ENCODE measurements at places on chromosomes 6 and 20.

GRCh38 chr6:47478233-47479139 lies 897 bp downstream of the CD2AP start:
- no peak for DNase-seq

GRCh38 chr20:48186915-48187314 lies 401.6 kb upstream of the SULF2 start:
- no peak for DNase-seq

DNA sequence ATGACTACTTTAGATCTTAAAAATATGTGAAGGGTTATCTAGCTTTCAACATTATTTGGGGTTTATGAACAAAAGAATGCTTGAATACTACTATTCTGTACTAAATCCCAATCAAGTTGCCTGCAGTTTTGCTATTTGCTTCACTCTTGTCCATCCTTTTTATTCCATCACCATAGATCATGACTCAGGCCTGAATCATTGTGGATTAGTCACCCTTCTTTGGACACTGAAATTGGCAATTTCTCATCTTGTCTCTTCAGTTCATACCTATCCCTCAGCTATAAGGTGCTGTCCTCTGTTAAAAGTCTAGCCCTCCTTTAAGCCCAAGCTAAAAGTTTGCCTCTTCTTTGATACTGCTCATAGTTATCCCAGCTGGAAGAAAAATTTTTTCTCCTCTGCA lies 199.1 kb downstream of the CENPW start:
- DNase-seq = no peak

DNA sequence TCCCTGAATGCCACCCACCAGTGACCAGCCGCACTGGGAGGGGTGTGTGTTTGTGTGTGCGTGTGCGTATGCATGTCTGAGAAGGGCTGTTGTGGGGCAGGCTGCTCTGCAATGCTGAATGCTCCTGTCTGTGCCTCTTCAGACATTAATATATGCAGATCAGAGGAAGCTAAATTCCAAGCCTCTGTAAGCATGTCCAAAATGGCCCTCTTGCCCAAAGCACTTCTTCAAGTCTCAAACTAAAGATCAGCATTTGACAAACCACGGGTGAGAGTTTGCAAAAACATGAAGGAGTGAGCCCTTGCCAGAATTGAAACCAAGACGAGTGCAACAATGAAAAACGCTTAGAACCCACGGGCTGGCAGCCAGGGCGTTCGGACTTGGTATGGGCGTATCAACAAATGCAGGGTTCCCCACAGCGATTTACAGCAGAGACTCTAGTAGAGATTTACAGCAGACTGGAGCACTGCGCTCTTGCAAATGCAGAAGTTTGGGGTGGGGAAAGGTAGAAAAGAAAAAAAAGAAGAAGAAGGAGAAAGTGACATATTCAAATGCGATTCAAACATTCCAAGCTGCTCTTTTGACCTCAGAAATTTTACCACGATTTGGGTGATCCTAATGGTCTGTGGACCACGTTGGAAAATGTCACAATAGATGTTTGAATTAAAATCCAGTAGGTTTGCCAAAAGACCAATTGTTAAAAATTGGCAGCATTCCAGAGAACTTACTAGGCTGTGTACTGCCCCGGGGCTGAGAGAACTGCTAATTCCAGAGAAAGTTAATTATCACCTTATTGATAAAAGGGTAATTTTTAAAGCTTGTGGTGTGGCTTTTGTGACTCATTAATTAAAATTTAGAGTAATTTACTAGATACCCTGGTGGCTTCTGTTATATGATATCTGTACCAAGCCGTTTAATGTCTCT lies 3.5 kb downstream of the SCML4 start:
- peak; percentile 17 for DNase-seq

GRCh38 chr6:39853604-39854003 lies 61.4 kb downstream of the DAAM2 start:
- no peak for DNase-seq

GRCh38 chr6:107699254-107699653 lies 124.9 kb downstream of the SCML4 start:
- no peak for DNase-seq

DNA sequence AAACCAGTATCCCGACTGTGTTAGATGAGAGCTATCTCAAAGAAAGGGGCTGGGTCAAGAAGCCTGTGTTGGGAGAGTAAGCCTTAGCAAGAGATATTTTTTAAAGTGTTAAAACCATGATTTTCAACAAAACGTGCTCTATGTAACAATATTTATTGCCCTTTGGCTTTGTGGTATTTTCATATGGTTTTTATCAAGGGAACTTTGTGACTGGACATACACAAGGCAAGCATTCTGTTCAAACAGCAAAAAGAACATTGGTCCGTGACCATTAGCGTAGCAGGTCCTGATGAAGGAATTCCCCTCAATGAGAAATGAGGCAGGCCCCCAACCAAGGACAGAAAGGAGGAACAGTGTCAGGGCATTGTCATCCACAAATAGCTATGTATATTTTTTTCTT lies 222.6 kb downstream of the MYLK4 start:
- no peak for DNase-seq

DNA sequence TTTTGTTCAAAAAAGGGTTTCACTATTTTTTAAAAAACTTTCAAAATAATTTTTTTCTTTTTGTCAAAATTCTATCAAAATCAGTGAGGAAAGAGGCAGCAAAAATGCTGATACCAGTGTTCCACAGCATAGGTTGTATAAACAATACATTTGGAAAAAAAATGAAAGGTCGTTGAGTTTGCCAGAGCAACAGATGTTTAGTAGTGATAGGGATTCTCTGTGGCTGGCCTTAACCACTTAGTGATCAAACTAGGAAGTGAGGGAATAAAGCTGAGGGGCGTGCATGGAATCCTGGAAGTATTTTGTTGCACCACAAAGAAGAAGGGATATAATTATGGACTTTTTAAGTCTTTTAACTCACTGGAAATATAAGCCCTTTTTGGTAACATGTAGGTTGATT lies 555.3 kb upstream of the CHD6 start:
- DNase-seq = no peak

DNA sequence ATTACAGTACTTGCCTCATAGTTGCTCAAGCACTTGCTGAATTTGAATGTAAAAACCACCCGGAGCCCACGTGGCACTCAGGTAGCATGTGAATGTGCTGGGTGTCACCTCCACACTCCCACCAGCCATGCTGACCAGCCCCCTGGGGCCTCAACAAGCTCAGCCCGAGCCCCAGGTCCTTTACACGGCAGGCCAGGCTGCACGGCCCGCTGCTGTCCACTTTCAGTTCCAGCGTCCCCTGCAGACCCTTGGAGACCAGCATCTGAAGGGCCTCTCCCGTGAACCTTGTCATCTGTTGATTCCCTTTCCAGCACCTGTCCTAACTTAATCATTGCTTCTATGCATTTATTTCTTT lies 33.3 kb upstream of the ZBP1 start:
- no peak for DNase-seq

GRCh38 chr20:63360850-63361518 lies at the start of gene CHRNA4:
TSS of gene CHRNA4 (minus strand) at chr20:63361349. CDS start at chr20:63361165, 184 bp downstream.
- no peak for DNase-seq

- no peak for DNase-seq
These were observed 161.4 kb upstream of the KCNG1 start for GRCh38 chr20:51184289-51184688.

- no peak for DNase-seq
These were observed 712.9 kb upstream of the MAP3K7 start for GRCh38 chr6:91299544-91300491.

GRCh38 chr6:105372849-105373182 lies 30.1 kb downstream of the PREP start:
- no peak for DNase-seq

DNA sequence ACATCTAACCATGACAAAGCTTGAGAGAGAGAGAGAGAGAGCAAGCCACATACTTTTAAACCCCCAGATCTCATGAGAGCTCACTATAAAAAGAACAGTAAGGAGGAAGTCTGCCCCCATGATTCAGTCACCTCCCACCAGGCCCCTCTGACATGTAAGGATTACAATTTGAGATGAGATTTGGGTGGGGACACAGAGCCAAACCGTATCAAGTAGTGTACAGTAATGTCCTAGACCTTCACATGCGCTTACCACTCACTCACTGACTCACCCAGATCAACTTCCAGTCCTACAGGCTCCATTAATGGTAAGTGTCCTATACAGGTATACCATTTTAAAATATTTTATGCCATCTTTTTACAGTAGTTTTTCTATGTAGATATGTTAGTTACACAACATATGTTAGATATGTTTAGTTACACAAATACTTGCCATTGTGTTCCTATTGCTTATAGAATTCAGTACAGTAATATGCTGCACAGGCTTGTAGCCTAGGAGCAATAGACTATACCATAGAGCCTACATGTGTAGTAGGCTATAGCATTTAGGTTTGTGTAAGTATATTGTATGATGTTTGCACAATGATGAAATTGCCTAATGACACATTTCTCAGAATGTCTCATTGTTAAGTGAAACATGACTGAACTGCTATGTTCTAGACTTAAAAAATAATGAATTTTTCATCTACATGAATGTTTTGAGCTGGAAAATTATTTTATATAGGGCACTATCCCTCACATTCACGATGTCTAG lies 11.7 kb downstream of the TSPYL1 start:
- no peak for DNase-seq

DNA sequence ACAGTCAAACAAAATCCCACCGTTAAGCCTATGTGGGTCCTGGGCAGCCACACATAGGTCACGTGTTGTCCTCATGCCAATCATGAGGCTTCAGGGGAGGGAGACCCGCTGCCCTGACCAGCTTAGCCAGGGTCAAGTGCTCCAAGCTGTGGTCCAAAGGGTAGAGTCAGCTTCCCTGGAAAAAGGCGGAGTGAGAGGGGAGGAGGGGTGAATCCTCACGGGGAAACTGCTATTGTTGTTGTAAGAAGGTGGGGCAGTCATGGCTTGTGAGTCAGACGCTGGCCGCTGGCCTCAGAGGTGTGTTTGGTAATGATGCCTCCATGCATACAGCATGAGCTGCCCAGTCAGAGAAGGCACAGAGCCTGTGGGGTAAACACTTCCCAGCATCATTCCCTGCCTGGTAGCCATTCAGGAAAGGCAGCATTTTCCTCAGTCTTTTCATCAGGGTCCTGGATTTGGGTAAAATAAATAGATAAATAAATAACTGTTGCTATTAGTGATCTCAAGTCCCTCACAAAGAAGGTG lies 8.7 kb downstream of the CST3 start:
- no peak for DNase-seq

GRCh38 chr6:25392372-25392771 lies 113.2 kb downstream of the CARMIL1 start:
- DNase-seq = no peak

DNA sequence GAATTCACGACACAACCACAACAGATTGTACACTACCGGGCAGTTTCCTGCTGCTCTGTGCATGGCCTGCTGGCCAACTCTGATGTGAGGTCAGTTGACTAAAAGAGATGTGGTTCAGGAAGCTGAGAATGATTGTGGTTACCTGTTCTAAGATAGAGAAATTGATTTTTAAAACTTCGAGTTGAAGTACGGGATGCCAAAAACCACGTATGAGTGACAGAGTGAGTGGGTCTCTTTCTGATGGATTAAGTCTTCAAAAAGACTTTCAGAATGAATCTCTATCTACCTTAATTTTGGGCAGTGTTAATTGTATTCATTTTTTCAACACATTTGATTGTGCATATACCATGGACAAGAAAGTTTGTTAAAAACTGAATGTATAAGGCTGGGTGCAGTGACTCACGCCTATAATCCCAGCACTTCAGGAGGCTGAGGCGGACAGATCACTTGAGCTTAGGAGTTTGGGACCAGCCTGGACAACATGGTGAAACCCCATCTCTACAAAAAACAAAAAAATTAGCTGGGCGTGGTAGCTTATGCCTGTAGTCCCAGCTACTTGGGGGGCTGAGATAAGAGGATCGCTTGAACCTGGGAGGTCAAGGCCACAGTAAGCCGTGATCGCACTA lies 121.2 kb downstream of the SGK1 start:
- DNase-seq = peak; percentile 68

DNA sequence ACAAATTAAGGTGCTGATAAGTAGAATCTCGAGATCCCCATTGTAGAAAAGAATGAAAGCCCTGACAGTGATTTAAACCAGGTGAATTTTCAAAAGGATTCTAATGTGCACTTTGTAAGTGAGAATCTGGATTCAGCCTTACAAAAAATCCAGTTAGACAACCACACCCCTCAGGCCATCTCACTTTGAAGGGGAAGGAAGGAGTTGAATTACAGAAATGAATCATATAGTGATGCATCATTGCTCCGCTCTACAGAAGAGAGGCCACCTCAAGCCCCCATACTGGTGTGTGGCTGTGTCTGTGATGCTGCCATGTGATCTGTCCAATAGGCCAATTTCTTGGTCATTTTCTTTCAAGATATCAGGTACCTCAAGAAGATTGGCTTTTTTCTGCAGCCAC lies 85.5 kb upstream of the NT5E start:
- no peak for DNase-seq

- DNase-seq = no peak
These were observed 241.6 kb downstream of the PTPRK start for GRCh38 chr6:128278836-128279235.

- peak; percentile 6 for DNase-seq
These were observed 963 bp upstream of the RMND1 start for GRCh38 chr6:151452750-151453427.

DNA sequence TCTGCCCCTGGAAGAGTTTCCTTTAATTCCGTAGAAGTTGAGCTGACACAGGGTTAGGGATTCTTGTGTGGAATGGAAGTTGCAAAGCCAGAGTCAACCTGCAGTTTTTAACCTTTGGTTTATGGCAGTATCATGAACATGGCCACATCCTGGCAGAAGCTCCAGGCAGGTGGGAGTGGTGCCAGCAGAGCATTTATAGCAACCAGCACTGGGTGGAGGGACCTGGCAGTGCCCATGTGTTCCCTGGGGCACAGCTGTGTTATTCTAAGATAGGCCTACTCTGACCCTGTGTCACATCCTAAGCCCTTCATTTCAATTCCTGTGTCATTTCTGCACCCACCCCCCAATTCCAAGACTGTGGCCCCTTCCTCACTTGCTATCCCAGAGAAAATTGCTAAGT lies 26.1 kb upstream of the ZNF831 start:
- DNase-seq = no peak

DNA sequence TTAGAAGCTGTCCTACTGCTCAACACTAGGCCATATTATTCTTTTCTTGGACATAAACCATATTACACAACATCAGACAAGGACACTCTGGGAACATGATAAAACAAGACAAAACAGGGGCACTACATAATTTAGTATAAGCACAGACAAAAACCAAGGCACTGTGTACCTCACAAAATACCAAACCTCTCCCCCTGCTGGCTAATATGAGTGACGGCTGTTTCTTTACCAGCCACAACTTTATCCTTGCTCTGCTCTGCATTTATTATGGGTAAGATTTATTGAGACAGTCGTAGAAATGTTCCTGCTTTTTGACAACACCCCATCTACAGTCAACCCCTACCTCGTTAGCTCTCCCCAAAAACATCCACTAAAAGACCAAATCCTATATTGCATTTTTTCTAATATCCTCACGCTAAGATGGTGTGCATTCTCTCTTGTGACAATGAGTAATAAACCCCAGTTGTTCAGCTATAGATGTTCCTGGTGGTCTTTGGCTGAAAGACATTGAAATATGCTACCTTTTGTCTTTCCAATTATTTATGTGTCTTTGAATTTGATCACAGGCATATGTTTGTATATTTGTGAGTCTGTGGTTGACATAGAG lies 23.8 kb upstream of the POLR1H start:
- DNase-seq = peak; percentile 3
